LoVo (cell line): ENCODE measurements at places on chromosomes 5 and 9.

GRCh38 chr5:154086641-154087040 is 47.9 kb downstream of the MFAP3 start:
- no peak for DNase-seq

GRCh38 chr5:168311061-168311566 is 19.7 kb downstream of the WWC1 start:
- no peak for DNase-seq

DNA sequence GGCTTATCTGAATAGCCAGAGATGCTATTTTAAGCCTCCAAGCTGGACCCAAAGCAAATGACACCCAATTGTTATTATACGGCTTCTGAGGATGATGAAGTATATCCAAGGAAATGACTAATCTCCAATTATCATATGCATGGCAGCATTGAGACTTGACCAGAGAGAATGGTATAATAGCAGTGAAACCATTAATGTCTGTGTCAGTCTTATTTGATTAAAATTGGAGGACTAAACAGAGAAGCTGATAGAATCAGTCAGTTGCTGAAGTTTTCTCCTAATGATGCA is 200.5 kb downstream of the EFNA5 start:
- no peak for DNase-seq

DNA sequence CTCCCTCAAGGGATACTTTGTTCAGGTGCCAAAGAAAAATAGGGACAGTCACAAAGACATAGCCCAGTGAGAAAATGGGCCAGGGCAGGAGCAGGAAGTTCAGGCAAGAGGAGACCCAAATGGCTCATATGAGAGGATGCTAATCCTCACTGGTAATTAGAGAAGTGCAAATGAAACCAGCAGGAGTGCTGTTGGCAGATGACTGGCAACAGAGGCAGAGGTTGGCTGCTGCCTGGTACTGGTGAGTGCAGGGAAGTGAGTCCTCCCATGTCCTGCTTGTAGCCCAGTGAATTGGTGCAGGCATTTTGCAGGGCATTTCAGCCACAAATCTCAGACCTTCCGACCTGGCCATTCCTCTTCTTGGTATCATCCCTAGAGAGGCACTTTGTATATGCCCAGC is 23.5 kb downstream of the ODF2 start:
- DNase-seq, result no peak

DNA sequence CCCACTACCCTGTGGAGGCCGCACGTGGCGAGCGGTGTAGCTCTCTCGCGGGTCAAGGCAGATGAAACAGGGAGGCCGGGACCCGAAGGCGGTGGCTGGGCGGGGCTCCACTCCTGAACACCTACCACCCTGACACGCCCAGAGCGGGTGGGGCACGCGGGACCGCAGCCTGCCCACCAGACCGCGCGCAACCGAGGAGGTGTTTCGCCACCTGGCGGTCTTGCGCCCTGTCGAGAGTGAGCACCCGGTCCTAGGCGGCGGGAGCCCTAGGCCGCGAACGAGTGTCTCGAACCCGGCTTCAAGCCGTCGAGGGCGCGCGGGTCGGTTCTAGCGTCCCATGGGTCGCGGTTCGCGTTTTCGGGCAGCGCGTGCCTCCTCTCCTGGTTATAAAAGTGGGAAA is 2.2 kb upstream of the EXOSC3 start:
- no peak for DNase-seq

DNA sequence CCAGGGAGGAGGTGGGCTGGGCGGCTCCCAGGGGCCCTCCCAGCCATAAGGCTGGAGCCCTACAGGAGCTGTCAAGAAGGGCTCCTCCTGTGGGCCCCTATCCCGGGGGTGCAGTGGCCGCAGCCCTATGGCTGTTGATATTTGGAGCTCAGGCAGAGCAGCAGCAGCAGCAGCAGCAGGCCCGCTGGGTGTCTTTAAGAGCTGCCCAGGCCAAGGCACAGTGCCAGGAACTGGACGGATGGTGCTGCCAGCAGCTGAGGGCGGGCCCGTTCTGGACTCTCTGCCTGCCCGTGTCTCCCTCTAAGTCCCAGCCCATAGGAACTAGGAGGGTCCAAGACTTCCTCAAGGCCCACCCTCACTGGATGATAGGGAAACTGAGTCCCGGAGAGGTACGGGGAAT is 3.6 kb downstream of the AK1 start:
- no peak for DNase-seq

GRCh38 chr5:168121138-168121494 is 170.3 kb upstream of the WWC1 start:
- DNase-seq, result no peak
